ENCODE measurements at places on chromosomes 16 and 17. TPM values are rescaled to one million over a fixed set of nuclear protein-coding genes. Genes with fewer than 3 reads are reported as not detected.

The EFCAB3 gene
- not detected for total RNA-seq

The SDR42E1 gene
- 0.10 TPM for total RNA-seq

The RDM1 gene
- not detected for total RNA-seq

The TNFRSF13B gene
- total RNA-seq: 0.13 TPM

The SLC47A2 gene
- total RNA-seq: 0.75 TPM

The CFAP119 gene
- total RNA-seq: 10.3 TPM

The TBC1D3G gene
- not detected for total RNA-seq

The CEMP1 gene
- 6.4 TPM for total RNA-seq

The PEMT gene
- total RNA-seq: 21.1 TPM
